ENCODE measurements at places on chromosomes 7 and 10.

GRCh38 chr7:101511965-101512364, 117.1 kb downstream of the MYL10 start:
- DNase-seq: no peak

- DNase-seq: no peak
Observed at GRCh38 chr10:123558651-123559050, 107.5 kb upstream of the GPR26 start.

DNA sequence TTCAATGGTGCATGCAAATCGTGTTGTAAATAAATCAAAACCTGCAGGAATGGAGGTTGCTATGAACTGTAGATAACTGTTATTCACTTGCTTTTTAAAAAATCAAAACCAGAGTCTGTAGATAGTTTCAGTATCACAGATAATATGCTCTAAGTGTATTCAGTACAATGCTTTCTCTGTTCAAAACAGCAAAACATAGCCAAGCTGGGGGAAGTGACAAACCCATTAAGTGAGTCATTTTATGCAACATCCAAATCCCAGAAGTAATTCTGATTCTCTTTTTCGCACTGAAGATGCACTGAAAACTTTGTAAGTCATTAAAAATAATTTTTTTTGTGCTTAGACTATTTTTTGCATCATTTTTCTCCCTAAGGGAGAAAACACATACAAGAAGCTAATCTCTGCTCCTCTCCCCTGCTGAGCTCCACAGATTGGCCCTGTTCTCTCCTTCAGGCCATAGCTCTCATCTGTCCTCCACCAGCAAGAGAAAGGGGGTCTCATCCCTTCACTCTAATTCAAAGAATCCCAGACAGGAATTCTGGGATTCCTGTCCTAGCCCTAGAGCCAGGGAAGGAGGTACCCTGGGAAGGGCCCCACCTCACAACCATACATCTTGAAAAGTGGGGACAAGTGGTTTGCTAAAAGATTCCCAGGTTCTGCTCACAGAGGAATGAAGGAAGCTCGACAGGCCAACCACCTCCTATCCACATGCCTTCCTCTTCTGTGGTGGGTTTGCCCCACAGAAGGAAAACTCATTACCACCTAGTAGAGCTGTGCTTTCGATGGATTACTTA, 4.9 kb downstream of the PRTFDC1 start:
- DNase-seq: no peak

DNA sequence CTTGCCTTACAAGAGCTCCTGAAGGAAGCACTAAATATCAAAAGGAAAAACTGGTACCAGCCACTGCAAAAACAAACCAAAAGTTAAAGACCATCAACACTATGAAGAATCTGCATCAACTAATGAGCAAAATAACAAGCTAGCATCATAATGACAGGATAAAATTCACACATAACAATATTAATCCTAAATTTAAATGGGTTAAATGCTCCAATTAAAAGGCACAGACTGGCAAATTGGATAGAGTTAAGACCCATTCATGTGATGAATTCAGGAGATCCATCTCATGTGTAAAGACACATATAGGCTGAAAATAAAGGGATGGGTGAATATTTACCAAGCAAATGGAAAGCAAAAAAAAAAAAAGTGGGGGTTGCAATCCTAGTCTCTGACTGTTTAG, 29.6 kb downstream of the COG5 start:
- DNase-seq: no peak

DNA sequence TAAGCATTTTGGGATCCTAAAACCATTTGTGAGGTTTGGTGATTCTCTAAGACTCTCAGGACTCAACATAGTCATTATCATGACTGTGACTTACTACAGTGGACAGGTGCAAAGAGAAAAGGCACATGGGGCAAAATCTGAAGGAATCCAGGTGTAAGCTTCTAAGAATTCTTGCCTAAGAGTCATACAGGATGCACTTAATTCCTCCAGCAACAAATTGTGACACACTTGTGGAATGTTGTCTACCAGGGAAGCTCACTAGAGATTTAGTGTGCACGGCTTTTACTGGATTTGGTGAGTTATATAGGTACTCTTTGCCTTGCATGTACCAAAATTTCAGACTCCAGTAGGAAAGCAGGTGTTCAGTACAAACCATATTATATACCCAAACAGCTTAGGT, 47.9 kb downstream of the WAC start:
- no peak for DNase-seq

GRCh38 chr10:63267414-63268148, 134.5 kb downstream of the NRBF2 start:
- peak; percentile 39 for DNase-seq

Data from CD4-positive, alpha-beta memory T cell (primary cell).